ENCODE measurements at places on chromosomes 4 and X. TPM values are rescaled to one million over a fixed set of nuclear protein-coding genes. Genes with fewer than 3 reads are reported as not detected.

The F8A2 gene
- total RNA-seq, result not detected

The MTNR1A gene
- not detected for total RNA-seq

DNA sequence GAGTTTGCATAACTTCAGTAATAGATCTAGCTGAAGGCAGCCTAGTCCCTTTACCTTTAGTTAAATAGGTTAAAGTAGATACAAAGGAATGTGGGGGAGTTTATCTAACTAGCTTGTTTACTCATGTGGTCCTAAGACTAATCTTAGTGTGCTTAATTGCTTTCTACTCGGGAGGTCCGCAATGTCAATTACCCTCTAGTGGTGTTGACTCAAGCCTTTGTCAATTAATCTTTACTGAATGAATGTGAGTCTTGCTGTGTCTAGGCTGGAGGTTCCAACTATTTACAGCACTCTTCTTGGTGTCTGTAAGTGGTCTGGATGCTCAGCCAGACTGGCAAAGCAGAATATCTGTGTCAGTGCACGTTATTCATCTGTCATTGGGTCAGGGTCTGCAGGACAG, 17.9 kb upstream of the YTHDC1 start:
- no peak overlapping the region for H3K27ac ChIP-seq
- no peak for DNase-seq
- no peak overlapping the region for H3K4me3 ChIP-seq
- peaks cover 4% of the 10 kb centered on the region for H3K27me3 ChIP-seq
- peaks cover 2% of the 10 kb centered on the region for H3K4me1 ChIP-seq
- H3K36me3 ChIP-seq, result peaks cover 12% of the 10 kb centered on the region

DNA sequence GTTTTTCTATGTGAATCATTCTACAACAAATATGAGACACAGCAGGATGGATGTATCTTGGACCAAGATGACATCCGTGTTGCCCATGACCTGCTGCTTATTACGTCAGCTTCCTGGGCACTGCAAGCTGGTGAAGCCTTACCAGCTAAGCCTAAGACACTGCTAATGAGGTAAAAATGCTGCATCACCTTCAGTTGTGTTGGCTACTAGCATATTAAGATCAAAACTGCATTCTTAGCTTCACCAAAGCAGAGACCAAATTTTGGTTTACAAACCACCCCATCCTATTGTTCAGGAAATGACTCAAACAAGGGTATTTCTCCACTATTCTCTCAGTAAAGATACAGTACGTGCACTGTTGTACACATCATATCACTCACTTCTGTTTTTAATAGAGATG, 50.3 kb downstream of the MAML3 start:
- H3K36me3 ChIP-seq, result no peaks in the 10 kb centered on the region
- peaks cover 25% of the 10 kb centered on the region for H3K4me1 ChIP-seq
- DNase-seq, result no peak

DNA sequence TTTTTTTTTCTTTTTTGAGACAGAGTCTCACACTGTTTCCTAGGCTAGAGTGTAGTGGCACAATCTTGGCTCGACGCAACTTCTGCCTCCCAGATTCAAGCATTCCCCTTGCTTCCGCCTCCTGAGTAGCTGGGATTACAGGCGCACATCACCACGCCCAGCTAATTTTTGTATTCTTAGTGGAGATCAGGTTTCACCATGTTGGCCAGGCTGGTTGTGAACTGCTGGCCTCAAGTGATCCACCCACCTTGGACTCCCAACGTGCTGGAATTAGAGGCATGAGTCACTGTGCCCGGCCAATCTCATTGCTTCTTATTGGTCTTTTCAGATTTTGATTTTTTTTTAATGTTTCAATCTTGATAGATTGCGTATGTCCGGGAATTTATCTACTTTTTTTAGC, 124.4 kb downstream of the NBDY start:
- no peak overlapping the region for H3K27ac ChIP-seq
- H3K36me3 ChIP-seq, result no peaks in the 10 kb centered on the region
- H3K4me1 ChIP-seq, result no peaks in the 10 kb centered on the region
- no peak for DNase-seq
